ENCODE measurements at places on chromosomes 3 and 15.

- no peak for DNase-seq
Observed at GRCh38 chr3:107806536-107806935, 283.8 kb downstream of the BBX start.

GRCh38 chr15:33846142-33846541 is 122.2 kb upstream of the CHRM5 start:
- DNase-seq = no peak

DNA sequence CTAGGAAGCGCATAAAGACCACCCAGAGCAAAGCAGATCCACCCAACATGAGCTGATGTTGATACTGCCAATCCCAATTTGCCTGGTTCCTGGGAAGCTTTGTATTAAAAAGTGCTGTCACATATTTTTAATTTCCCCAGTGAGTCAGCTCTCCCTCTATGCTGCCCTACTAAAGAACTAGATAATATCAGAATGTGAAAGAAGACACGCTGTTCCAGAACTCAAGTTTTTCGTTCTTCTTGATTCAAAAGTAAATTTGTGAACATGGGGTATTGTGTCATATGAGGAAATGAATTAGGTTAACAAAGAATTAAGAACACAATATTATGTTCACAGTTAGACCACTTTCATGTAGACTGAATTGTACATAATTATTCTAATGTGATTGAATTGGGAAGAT is 734.2 kb upstream of the ALCAM start:
- no peak for DNase-seq

GRCh38 chr3:138082085-138082991 is 33.1 kb downstream of the DZIP1L start:
- DNase-seq = no peak

GRCh38 chr15:81379269-81379668 is 5.3 kb upstream of the TMC3 start:
- no peak for DNase-seq

DNA sequence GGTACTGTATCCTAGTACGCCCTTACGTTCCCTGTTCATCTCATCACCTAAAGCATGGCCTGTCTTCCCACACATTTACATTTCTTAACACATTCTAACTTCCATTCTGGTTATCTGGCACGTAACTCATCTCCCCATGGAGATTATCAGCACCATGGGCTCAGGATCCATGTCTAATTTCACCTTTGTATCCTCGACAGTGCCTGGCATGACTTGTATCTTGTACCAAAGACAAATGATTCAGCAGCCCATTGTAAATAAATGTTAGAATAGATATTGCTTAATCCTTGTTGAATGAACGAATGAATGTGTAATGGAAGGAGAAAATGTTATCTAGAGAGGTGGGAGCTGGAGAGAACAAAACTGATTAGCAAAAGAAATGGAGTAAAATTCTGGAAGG is 69.7 kb upstream of the TPM1 start:
- DNase-seq = no peak

GRCh38 chr3:53269888-53270880 is 14.4 kb upstream of the TKT start:
- no peak for DNase-seq

- no peak for DNase-seq
Observed at GRCh38 chr3:162370141-162370540, 873.5 kb downstream of the OTOL1 start.

- DNase-seq = no peak
Observed at GRCh38 chr15:91852741-91853510, 582 bp upstream of the SLCO3A1 start.

- no peak for DNase-seq
Observed at GRCh38 chr3:189936201-189936945, 184.3 kb downstream of the P3H2 start.

- DNase-seq = no peak
Observed at GRCh38 chr15:72139667-72140066, 21.5 kb downstream of the SENP8 start.

DNA sequence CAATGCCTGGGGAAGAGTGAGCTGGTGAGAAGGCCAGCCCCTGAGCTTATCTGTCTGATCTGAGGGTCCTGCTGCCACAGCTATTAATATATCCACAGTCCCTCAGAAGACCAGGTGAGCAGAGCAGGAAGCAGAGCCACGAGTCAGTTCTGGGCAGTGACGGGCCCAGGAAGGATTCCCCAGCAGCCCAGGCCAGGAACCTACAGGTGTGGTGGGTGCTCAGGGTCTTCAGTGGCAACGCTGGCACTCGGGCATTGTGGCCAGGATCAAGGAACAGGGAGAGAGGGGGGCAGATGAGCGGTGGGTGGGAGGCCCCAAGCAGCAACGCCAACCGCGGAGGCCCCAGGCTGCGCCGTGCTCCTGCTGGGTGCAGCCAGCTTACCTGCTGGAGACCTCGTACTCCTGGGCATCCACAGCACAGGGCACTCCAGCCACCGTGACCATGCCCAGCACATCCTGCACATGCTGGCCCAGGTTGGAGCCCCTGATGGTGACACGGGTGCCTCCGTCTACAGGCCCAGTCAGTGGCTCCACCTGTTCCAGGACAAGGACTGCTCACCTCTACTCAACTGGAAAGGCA is 12.3 kb downstream of the PLXNB1 start:
- no peak for DNase-seq

- no peak for DNase-seq
Observed at GRCh38 chr15:63049783-63050371, 7.3 kb downstream of the TPM1 start.

DNA sequence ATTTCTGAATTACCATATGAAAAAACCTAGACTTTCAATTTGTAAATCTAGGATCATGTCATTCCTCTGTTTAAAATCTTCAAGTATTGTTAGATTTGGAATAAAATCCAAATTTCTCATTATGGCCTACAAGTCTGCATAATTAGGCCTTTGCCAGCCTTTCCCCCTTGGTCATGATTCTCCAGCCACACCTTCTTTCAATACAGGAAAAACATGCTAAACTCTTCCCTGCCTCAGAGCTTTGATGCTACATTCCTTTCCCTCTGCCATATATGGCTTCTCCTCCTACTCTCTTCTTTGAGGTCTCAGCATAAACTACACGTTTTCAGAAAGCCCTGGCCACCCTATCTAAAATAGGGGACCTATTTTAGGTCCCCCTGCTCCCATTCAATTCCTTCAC is 48.5 kb downstream of the TM6SF1 start:
- no peak for DNase-seq

DNA sequence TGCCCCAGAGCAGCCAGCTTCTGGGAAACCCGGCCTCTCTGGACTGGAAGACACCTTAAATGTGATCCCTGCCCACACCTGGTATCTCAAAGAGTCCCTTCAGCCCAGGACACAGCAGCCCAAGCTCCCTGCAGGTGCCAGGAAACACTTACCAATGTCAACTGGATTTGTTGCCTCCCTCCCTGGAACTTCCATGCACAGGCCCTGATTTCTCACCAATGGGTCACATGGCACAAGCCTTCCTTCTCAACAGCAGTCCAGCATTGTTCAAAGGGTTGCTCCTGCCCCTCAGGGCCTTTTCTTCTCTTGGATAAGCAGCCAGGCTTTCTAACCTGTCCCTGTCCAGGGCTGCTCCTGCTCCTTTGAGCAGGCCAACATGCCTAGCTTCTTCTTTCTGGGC is 31.6 kb downstream of the ANP32A start:
- no peak for DNase-seq

- DNase-seq = no peak
Observed at GRCh38 chr15:85805420-85805819, 10.7 kb upstream of the KLHL25 start.

DNA sequence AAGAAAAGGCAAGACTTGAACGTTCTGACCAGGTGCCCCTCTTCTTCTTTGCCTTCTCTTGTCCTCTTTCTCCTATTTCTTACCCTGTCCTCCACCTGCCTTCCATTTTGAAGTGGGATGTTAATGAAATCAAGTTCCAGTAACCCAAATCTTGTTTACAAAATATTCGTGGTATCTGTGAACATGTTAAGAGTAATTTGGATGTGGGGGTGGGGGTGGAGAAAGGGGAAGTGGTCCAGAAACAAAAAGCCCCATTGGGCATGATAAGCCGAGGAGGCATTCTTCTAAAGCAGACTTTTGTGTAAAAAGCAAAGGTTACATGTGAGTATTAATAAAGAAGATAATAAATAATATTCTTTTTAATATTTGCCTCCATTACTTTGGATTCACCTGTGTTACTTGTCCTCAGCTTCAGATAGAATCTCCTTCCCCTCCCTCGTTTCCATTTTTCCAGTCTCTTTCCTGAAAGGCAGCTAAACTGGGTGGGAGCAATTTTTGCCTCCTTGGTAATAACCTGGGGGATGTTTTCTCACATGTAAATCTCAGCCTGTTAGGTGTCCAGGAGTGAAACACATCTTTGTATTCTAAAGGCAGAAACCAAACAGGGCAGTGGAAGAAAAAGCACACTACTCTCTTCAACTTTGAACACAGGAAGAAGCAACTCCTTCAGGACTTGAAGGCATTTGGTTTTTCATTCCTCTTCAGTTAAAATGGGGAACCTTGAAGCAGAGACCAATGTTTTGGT is 3.2 kb downstream of the CHST2 start:
- DNase-seq = no peak

- no peak for DNase-seq
Observed at GRCh38 chr3:28008235-28008634, 233.2 kb upstream of the CMC1 start.

- DNase-seq = no peak
Observed at GRCh38 chr3:187456250-187456649, 88.1 kb downstream of the RTP4 start.

- DNase-seq = no peak
Observed at GRCh38 chr15:69500339-69500738, 47.7 kb downstream of the RPLP1 start.

DNA sequence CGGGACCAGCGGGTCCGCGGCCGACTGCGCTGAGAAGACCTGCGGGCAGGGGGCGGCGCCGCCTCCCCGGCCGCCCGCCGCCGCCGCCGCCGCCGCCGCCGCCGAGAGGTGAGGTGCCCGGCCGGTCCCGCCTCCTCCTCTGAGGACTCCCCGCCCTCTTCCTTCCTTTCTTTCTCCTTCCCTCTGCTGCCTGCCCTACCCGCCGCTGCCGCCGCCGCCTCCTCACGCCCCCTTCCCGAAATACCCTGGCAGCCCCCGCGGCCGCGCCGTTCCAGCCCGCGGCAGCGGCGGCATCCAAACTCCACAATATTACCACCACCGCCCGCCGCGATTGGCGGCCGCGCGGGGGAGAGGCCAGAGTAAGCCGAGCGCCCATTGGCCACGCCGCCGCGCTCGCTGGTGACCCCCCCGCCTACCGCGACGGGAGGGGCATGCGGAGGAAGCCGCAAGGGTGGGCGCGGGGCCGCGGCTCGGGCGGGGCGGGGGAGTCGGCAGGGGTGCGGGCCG is 61.8 kb upstream of the ANKRD28 start:
- peak; percentile 14 for DNase-seq

DNA sequence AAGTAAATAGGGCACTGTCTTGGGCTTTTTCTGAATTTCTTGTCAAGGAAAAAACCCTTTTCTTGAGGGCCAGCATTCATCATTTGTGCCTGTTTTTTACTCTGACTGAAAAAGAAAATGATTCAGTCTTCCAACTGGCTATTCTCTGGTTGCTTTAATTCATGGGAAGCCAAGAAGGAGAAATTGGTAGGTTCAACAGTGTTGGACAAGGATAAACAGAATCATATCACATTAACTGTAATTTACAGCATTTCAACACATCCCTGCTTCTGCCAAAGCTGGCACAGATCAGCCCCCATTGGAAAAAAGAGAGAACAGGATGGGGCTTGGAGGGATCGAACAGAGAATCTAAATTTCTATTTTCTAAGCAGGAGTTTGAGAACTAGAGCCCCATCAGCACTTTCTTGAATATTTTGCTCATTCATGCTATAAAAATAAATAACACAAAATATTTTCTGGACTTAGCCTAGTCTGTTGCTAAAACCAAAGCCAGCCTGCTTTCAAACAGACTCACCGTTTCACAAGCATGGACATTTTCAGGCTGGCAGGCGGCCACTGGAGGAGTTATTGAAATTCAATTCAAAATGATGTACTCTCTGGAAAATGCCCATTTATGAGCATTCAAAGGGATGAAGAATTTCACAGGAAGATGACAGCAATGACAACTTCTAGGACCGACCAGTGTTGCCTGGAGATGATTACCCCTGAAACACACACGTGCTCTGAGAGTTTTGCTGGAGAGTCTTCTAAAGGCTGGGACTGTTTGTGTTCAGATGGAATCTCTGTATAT is 181.2 kb downstream of the WNT5A start:
- no peak for DNase-seq

DNA sequence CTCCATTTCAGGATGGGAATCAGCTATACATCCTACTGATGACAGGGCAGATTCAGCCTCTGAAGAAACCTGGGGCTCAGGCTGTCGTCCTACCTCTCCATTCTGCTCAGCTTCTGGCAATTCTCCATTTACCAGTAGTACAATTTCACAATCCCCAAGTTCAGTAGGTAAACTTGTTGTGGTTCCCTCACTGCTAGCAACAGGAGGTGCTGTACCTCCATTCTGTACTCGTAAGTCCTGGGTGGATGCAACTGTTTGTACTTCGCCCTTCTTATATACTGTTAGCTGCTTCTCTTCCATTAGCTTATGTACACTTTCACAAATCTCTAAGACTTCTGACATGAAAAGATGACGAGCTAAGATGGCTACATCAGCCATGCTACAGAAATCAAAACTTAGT is 11.6 kb downstream of the ZBTB11 start:
- no peak for DNase-seq

DNA sequence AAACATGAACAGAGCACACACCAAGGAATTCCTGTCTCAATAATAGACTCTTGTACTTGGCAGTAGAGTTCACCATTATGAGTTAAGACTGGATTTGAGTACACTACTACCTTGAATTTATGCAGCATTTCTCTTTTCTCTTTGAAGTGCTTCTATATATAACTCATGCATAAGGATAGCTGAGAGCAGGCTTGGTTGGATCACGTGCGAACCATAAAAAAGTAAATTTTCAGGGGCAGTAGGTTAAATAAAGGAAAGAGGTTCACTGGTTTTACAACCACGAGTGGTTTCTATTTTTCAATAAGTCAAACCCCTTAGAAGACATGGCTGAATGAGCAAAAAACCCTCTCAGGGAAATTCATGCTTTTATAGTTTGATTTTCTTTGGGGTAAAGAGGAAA is 28.6 kb upstream of the PDZRN3 start:
- DNase-seq = no peak

- no peak for DNase-seq
Observed at GRCh38 chr3:50519471-50520089, 16.1 kb upstream of the CACNA2D2 start.

DNA sequence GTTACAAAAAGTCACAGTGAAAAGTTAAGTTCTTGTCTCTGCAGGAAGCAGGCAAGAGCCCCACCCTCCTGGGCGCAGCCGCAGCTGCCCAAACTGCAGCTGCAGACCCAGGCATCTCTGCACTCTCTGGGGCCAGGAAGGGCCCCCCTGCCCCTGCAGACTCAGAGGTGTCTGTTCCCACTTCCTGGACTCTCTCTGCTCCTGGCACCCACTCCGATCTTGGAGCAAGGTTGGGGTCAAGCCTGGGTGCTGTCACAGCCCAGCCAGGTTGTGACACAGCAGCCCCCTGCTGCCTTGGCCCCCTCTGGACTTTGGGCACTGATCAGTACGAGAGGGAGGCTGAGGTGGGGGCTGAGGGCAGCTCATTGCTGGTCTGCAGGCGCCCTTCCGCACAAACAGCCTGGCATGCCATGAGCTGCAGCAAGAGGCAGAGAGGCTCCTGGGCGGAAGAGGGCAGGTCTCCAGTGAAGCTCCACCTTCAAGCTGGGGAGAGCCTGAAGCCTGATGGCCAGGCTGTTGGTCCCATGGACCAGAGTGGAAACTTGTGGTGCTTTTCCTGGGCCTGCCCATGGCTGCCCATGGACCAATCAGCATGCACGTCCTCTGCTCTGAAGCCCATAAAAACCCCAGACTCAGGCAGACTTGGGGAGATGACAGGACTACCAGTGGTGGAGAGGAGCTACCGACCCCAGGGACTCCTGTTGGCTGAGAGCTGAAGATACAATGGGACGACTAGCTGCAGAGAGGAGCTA is 42.9 kb upstream of the LRRFIP2 start:
- no peak for DNase-seq
